HS-5 (cell line): ENCODE measurements at places on chromosomes 4 and X.

GRCh38 chr4:147760695-147761094, 28.8 kb downstream of the ARHGAP10 start:
- no peak for DNase-seq

- peak; percentile 10 for DNase-seq
Observed at GRCh38 chr4:142248946-142249345, 597.2 kb downstream of the INPP4B start.

DNA sequence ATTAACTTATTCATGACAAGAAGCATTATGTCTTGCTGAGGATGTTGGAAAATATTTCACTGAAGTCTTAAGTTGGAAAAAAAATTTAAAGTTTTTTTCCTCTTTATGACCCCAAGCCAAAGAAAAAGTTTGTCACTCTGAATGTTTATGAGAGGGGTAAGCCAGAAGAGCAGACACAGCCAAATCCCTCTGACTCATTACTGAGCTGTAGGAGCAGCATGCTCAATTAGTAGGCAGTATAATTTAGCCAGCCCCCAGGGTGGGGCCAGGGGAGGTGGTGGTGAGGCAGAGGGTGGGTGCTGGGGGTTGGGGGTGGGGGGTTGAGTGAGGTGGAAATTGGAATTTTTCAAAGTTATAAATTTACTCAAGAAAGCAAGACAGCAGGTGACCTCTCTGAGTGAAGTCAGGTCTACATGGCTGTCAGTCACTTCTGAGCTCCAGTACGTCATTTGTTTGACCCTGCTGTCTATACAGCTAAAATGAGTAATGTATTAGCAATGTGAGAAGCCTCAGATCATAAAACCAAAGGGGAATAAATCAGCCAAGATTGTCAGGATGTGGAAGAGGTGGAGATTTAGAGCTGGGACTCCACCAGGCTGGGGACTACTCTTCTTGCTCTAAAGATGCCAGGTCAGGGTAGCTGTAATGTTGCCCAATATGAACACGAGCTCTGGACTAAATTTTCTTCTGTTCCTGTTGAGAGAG, 98.8 kb upstream of the NDP start:
- peak; percentile 44 for DNase-seq

- no peak for DNase-seq
Observed at GRCh38 chrX:136623396-136623795, 24.6 kb upstream of the CD40LG start.
